ENCODE measurements at places on chromosomes 6 and 20.

GRCh38 chr6:143247586-143247985 is 186.9 kb downstream of the AIG1 start:
- no peak for DNase-seq

DNA sequence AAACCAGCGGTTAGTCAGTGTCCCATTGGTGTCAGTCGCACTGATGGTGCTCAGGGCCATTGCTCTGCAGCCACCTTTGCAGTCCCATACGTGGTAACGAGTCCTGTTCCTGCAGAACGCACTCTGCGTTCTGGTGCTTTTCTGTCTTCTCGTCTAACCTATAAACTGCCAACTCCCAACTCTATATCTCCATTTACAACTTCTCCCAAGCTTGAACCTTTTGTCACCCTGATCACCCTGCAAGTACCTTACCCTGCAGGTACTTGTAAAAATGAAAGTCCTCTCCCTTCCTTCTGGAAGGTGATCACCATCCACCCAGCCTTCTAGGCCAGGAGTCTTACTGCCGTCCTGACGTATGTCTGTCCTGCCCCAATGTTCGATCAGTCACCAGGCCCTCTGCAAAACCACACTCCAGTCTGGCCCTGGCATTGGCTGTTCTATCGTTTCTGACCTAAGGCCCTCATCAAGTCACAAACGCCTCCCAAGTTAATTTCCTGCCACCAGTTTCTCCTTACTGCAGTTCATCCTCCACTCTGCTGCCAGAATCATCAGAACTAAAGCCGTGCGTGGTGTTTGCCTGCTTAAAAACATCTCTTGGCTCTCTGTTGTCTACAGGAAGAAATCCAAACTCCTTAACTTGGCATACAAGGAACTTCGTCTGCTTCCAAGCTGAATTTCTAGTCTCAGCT is 7.9 kb downstream of the RREB1 start:
- DNase-seq, result no peak

DNA sequence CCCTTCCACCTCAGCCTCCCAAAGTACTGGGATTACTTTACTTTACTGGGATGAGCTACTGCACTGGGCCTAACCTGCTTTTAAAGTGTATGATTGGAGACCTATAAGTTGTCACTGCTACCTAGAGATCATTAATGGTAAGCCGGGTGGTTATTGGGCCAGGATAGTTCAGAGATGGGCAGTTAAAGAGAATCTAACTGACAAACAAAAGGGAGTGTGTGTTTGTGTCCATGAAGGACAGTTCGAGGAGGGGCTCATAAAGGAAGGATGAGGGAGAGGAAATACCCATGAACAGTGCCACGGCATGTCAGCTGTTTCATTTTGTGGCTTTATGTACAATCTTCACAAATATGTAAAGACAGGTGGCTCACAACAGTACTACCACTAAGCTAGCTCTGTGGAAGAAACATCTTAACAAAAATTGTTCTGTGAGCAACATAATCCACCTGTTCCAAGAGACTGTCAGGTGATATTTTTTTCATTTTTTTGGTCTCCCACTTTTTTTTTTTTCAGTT is 69.7 kb upstream of the FAM8A1 start:
- DNase-seq, result no peak

- no peak for DNase-seq
Observed at GRCh38 chr6:79385333-79385732, 150.9 kb upstream of the HMGN3 start.

GRCh38 chr6:107152638-107153430 is 37.5 kb upstream of the BEND3 start:
- DNase-seq, result no peak

DNA sequence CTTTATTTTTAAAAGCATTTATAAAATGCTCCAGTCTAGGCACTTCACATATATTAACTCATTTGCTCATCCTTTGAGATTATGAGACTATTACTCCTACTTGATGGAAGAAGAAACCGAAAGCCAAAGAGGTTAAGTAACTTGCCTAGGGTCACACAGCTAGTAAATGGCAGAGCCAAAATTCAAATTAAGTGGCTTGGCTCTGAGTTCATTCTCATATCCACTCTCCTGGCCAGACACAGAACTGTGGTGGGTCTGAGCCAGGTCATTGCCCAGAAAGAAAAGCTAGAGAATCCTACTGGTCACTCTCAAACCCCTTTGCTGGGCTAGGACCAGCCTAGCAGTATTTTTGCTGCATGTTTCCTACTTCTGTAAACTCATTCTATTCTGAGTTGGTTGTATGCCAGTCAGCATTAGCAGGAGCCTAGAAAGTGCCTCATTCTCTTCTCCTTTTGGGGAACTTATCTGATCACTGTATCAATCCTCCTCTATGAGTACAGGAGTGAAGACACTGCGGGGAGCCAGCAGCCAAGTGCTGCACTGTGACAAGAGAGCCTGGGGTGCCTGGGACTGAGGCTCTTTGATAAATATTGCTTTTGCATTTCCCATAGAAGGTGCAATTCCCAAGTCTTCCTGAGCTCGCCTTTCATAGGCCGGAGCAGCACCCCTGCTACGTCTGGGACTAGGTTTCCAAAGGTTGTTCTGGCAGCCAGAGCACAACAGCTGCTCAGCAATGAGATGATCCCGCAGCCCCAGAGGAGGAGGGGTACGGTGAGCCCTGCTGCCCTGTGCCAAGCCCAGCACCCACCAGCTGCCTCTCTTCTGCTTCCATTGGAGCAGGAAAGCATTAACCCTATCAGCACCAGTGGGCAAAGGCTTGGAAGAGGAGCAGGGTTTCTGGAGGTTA is 728.3 kb downstream of the MAFB start:
- DNase-seq, result no peak

- no peak for DNase-seq
Observed at GRCh38 chr20:7113577-7114466, 346.3 kb downstream of the BMP2 start.

DNA sequence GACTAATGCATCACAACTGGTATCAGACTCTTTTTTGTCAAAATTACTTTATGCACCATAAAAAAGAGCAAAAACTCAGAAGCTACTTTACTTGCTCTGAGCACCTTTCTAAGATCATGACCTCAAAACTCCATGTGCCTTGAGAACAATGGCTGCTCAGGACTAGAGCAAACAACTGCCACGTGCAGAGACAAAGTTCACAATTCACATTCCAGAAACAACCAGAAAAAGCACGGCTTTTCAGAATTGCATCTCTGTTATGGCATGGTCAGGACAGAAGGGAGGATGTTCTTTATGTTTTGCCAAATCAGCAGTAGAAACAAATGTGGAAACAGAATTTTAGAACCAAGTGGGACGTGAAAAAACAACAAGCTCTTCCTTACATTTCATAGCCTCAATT is 70.5 kb downstream of the CNKSR3 start:
- no peak for DNase-seq

GRCh38 chr20:48603819-48604405 is 223.9 kb downstream of the PREX1 start:
- no peak for DNase-seq

DNA sequence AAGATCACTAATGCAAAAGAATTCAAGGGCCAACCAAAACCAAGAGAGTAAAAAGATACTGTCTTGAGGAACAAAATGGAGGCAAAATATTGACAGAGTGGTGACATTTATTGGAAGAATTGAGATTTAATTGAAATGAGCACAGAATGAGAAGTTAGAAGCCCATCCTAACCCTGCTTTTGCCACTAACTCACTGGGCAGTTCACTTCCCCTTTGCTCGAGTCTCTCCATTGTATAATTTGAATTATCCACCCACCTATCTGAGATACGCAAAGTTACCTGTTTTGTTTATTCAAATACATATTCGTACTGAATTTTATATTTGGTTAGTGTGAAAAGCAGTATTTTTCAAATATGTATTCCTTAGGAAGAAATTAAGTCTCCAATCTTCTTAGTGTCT is 204.5 kb upstream of the PRDM1 start:
- no peak for DNase-seq

DNA sequence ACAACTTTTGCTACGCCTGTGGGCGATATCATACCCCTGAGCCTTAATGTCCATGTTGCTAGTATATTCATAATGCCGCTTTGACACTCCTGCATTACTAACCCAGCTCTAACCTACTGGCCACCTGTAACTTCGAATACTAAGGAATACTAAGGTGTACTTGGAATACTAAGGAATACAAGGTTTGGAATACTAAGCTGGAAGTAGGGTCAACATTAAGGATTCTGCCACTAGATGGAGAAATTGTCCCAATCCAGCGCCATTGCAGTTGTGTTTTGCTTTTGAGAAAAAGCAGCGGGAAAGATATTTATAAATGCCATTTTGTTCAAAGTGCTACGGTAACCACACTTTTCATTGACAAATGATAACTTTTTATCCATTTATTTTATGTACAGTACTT is 10.7 kb downstream of the TBXT start:
- DNase-seq, result no peak

GRCh38 chr6:137044366-137045221 is at the start of gene IL20RA:
Gene IL20RA, minus strand, starts transcription at chr6:137044965. Its CDS starts 237 bp downstream, at chr6:137044728.
- no peak for DNase-seq

DNA sequence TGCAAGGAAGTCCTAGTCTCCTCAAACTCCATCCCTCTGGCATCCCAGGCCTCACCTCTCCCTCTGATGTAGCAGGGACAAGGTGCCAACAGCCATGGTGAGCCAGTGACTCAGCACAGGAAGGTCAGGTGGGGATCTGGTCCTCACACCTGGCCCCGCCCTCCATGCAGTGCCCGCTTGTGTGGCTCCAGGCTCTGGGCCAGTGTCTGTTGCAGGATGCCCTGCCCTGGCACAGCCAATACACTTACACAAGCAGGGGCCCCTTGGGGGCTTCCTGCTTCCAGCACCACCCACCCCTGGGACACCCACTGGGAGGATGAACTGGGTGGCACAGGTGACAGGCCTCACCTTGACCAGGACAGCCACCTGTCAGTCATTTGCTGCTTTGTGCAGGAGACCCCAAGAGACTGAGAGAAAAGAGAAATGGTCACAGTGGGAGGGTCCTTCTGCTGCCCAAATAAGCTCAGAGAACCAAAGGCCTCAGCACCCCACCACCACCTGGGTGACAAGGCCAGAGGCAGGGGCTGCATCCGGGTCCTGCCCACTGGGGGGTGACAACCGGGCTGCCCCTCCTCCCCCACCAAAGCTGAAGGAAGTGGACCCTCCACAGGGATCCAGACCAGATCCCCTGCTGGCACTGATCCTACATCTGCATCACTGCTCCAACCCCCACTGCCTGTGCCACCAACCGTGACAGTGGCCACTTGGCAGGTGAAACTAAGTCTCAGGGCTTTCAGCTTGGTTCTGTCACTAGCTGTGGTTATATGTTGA is 658.8 kb upstream of the DEFB115 start:
- DNase-seq, result no peak

DNA sequence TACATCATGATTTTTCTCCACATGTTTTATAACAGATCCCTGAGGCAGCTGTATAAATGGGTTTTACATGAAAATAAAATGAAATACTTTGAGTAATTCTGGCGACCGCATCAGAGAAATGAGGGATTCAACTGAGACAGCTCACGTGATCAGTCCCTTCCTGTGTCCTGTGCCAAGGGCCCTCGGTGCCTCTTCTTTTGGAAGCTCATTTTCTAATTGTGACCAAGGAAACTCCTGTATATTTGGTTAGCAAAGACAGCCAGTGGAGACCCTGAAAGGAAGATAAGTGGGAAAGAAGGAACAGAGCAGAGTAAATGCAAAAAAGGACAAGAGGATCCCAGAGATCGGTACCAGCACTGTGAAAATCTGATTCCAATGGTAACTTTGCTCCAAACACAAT is 129.9 kb downstream of the FYN start:
- DNase-seq, result no peak

DNA sequence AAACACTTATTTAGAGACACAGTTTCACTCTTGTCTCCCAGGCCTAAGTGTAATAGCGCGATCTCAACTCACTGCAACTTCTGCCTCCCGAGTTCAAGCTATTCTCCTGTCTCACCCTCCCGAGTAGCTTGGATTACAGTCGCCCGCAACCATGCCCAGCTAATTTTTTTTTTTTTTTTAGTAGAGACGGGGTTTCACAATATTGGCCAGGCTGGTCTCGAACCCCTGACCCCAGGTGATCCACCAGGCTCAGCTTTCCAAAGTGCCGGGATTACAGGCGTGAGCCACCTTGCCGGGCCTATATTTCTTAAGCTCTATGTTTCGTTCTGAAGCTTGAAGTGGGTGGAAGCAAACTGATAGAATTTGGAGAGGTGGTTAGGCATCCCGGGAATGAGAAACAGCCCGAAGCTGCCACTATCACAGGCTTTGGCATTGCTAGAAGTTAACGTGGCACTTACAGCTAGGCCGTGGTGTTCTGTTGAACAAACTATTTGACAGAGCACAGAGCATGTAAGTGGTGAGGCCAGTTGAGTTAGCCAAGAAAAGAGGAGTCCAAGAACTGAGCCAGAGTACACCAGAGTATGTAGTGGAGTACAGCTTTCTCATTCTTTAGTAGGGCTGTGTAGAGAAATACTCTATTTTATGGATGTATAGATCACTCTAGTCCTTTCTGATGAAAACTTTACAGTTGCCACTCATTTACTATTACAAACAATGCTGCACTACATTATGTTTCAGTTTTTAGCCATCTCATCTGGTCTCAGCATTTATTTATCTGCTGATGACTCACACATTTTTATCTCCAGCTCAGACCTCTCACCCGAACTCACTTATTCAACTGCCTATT is 62.0 kb upstream of the HFE start:
- no peak for DNase-seq

DNA sequence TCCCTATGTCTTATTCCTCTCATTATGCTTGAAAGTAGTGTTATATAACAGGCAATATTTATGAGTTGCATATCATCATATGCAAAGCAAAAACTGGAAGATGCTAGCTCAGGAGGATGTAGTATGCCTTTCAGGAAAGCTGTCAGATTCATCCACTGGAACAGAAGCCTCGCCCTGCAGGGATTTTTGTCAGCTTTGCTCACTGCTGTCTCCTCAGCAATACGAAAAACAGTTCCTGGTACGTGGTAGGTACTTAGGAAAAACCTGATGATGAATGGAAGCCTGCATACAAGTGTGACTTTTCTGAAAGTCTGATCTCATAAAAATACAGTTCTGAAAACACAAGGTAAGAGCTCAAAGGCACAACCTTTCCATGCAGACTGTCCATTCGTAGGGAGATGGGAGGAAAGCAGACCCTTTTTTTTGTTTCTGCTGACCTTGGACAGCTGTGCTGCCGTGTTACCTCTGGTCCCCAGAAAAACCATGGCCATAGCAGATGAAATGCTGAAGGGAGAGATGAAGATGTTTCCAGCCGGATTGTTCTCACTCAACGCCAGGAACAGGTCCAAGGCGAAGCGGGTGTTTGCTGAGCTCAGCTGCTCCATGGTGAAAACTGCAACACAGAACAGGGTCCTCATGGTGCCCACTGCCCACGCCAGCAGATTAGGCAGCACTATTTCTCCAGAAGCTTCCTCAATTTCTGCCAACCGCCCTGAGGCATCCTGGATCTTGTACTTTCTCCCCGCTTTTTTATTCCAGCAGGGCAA is 1.5 kb downstream of the SERPINB1 start:
- no peak for DNase-seq
